ENCODE measurements at places on chromosomes 2 and 18.

- no peak for DNase-seq
Observed at GRCh38 chr2:37897511-37897910, 27.6 kb upstream of the RMDN2 start.

DNA sequence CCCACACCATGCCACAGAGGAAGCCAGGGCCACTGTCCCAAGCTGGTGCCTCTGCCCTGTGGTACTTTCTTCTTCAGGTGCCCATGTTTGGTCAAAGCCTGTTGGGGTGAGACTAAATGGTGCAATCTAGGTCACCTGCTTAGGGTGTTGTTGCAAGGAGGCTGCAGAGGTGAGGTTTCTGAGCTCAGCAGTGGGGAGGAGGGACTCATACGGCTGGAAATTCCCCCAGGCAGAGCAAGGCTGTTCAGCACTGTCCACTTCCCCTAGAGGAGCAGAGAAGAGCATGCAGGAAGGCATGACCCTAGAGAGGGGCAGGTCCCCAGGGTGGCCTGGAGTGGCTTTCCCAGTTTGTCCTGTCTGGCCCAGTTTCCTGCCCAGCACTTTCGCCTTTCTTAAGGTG lies 211.0 kb downstream of the HAUS1 start:
- no peak for DNase-seq

GRCh38 chr2:155708071-155708470 lies 624.5 kb downstream of the NR4A2 start:
- DNase-seq: no peak

GRCh38 chr18:37663446-37663845 lies 97.8 kb upstream of the CELF4 start:
- DNase-seq: no peak

GRCh38 chr2:23146011-23146410 lies 239.0 kb upstream of the KLHL29 start:
- no peak for DNase-seq

DNA sequence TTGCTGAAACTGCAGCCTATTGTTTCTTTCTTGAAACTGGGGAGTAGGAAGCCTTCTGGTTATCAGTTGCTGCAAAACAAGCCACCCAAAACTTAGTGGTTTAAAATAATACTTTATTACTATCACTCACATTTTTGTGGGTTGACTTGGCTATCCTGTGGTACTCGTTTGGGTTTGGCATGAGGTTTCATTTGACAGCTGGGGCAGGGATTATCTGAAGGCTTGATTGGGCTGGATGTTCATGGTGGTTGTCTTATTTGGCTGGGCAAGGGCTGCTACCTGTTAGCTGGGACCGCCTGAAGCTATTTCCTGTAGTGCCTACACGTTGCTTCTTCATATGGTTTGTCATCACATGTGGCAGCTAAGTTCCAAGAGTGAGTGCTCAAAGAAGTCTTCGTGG lies 122.3 kb downstream of the PLCL1 start:
- no peak for DNase-seq

GRCh38 chr18:68734308-68734707 lies 19.4 kb upstream of the TMX3 start:
- DNase-seq: no peak

GRCh38 chr2:12300019-12300602 lies 416.6 kb upstream of the TRIB2 start:
- DNase-seq: no peak

- DNase-seq: no peak
Observed at GRCh38 chr2:176132205-176133171, 3.0 kb downstream of the HOXD8 start.

DNA sequence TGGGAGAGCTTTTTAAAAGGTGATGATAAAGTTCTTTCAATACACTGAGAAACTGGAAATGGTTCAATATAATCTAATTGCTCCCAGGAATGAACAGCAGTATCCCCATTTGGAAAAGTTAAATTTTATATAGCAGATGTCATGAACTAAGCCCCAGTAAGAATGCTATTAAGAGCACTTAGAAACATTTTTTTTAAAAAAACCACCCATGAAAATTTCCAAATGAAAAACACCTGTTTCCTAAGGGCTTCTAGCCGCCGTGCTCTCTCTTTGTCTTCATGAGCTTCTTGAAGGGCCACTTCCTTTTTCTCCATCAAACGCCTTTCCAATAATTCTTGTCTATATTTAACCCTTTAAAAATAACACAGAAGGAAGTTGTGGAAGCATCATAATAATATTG lies 77.0 kb downstream of the UPP2 start:
- no peak for DNase-seq

GRCh38 chr2:212686285-212686895 lies 147.8 kb upstream of the ERBB4 start:
- no peak for DNase-seq

- DNase-seq: no peak
Observed at GRCh38 chr2:10895231-10895630, 16.5 kb upstream of the KCNF1 start.

- no peak for DNase-seq
Observed at GRCh38 chr18:76643996-76644395, 149.0 kb upstream of the ZNF516 start.

DNA sequence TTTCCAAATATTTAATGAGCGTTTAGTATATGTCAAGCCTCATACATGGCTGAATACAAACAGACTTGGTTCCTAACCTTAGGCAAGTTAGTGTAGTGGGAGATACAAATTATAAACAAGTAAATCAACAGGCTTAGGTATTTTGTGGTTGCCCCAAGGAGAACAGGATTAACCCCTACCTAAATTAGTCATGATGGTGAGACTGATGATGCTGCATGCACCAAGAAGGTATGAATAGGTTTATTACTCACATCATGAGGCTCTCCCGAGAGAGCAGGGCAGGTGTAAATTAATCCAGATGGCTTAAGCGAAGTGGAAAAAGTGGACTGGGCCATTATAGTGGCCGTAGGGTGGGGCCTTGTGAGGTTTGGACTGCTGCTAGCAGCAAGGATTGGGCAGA lies 118.1 kb upstream of the GCFC2 start:
- no peak for DNase-seq

DNA sequence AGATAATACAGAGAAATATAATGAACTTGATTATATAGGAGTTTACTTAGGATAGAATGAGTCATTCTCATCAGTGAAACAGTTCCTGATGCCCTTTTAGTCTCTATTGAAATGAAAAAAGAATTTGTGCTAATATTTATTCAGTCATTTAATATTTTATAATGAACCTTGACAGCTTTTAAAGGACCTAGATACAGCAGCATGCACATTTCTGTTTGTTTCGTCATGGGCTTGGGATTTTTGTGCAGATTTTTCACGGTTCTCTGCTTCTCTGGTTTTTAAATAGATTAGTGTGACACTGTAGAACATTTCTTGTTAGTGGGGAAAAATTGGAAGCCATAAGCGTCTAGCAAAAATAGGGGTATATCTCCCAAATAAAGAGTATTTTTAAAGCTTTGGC lies 60.7 kb downstream of the NABP1 start:
- DNase-seq: no peak

DNA sequence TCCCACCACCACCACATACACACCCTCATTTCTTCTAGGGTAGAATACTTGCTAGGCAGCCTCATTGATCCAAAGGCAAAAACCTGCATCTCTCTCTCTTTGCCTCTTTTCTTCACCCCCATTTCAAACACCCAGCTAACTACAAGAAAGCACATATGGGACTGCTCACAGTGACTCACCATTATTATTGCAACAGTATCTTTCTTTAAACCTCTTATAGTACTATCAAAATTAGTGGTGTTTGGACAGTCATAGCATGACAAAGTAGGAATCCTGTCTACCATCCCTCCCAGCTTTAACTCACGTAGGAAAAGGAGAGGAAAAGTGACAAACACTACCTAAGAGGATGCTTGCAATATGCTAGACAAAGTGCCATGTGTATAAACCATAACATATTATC lies 422.5 kb upstream of the CRIM1 start:
- DNase-seq: no peak

DNA sequence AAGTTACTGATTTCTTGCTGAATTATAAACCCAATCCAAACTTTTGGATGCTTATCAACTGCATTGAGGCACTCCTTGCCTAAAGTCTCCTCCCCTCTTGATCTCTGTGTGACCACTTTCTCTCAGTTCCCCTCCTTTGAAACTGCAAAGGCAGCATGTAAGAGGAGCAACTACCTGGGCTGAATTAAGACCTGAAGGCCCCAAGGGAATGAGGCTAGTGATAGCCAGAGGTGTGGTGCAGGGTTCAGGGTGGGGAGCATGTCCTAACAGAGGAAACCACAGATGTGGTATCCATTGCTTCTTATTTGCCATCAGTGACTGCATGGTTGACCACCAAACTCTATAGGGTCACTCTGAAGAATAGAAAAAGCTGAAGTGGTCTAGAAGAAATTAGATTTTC lies 557.9 kb downstream of the TNS1 start:
- DNase-seq: no peak

DNA sequence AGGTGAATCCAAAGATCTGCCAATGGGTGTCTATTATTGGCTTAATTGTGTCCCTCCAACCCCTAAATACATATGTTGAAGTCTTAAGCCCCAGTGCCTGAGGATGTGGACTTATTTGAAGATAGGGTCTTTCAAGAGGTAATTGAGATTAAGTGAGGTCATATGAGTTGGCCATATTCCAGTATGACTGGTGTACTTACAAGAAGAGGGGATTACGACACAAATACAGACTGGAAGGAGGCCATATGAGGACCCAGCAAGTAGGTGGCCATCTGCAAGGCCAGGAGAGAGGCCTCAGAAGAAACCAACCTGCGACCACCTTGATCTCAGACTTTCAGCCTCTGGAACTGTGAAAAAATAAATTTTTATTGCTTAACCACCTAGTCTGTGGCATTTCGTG lies 121.1 kb upstream of the FN1 start:
- DNase-seq: no peak

DNA sequence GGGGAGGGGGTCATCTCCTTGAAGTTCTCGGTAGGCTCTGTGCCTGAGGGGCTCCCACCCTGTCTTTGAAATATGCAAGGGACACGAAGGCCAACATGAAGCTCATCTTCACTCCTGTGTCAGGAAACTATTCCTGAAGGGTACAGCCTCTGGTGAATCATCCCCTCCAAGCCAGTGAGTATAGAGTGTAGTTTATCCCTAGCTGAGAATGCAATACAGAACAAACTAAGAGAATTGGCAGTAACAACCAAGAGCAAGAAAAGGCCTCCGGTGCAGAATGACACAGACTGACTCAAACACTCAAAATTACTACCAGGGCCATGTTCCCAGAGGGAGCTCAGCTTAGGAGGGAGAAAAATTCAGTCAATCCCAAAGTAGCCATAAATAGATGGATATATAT lies 413.3 kb downstream of the BCL11A start:
- DNase-seq: no peak

DNA sequence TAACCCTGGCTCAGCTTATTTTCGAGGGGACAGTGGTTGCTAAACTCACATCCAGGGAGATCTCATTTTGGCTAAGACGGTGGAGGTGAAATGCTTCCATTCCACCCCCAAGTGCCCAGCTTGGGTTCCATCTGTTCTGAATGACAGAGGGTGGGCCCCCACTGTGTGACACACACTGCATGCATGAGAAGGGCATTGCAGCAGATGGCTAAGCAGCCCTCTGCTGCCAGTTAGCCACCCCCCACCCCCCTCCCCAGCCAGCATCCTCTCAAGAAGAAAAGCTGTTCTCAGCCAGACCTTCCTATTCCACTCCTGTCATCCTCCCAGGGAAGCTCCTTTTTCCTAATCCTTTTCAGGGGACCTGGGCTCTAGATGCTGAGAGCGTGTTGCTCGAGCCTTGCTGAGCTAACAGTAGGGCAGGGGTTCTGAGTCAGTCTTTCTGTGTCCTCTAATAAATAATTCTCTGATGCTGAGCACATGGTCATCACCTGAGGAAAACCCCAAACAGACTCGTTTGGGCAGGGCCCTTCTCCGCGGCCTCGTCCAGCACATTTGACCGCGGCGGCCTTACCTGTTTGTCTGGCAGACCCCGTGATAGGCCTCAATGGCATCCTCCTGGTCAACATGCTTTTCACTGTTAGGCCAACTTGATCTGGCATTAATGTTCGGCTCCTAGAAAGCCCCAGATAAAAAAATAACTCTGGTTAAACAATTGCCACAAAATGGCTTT lies 49.5 kb upstream of the ACAA2 start:
- DNase-seq: no peak

DNA sequence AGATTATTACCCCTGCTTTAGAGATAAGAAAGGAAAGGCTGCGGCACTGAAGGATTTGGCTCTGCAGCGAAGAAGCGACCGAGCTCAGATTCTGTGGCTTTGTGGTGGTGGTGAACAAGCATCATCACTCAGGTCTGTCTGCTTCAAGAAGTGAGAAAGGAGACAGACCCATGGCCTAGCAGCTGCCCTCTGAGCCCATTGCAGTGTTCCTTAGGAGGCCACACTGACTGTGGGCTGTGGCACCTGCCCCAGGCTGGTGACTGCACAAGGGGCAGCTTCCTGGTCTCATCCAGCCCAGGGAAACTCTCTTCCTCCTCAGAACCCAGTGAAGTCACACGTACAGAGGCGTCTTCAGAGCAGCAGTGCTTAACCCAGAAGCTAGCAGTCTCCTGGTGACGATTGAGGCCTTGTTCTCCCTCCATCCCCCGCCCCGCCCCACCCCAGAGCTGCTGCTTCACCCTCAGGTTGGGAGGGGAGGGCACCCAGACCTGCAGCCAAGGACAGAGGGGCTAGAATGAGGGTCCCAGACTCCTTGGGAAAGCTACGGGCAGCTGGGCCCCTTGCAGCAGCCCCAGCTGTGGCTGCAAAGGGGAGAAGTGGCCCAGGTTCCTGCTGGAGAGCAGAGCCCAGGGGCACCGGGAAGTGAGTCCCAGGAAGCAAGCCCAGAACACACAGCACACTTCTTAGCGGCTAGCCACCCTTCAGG lies 22.2 kb downstream of the BIN1 start:
- DNase-seq: no peak

DNA sequence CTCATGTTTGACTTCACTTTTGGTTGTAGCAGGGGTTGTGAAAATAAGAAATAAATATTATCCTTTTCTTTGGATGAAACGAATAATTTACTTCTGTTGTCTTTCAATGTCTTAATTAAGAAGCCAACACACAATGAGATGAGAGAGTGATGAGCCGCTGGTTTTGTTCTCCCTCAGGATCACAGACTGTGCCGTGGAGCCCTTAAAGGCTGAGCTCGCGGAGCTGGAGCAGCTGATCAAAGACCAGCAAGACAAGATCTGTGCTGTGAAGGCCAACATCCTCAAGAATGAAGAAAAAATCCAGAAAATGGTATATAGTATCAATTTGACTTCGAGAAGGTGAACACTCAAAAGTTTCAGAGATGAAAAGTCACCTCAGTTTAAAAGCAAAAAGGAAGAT lies 28.1 kb upstream of the ASB1 start:
- no peak for DNase-seq

DNA sequence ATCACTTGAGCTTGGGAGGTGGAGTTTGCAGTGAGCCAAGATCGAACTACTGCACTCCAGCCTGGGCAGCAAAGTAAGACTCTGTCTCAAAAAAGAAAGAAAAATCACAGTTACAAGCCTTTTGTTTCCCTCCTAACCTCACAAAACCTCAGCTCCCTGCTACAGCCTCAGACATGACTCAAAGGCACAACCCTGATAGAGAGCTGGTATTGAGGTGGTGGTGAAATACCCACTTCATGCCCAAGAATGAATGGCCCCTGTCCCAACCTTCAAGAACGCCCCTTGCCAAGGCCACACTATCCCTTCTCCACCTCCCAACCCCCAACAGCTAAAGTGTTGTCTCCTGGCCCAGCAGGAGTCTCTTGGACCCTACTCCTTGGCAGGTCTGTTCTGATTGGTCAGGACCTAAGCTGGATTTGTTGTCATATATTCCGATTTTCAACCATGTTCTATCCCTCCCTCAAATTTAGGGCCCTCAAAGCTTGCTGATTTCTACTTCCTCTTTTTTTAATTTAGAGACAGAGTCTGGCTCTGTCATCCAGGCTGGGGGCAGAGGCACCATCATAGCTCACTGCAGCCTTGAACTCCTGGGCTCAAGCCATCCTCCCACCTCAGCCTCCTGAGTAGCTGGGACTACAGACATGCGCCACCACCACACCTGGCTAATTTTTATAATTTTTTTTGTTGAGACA lies 61.9 kb upstream of the BZW1 start:
- DNase-seq: no peak

Measured in upper lobe of right lung (tissue), 1 donor.